Activated gamma-delta T cell treated with anti-CD3 and anti-CD28 coated beads, Interleukin-2, amount 50 U/mL, for 16 hours (primary cell): ENCODE measurements at places on chromosomes 5 and 9.

GRCh38 chr9:27398982-27399653, 102.2 kb upstream of the EQTN start:
- DNase-seq: no peak

DNA sequence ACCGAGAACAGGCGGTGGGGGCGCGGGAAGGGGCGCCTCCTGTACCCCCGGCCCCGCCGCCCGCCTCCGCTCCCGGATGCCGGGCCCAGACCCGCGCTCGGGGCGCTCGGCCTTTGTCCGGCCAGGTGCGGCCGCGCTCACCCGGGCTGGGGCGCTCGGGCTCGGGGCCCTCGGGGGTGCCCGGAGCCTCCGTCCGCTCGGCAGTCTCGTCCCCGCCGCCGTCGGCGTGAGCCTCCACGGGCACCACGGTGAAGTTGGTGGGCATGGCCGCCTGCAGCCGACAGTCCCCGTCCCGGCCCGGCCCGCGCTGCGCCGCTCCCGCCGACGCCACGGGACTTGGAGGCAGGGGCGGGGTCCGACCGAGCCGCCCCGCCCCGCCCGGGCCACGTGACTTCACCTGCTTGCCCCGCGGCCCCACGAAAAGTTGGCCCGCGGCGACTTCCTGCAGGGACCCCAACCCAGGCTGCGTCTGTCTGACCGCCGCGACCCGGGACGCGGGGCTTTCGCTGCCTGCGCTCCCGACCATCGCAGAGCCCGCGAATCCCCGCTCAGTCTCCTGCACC, at the start of gene SLC12A7:
Gene SLC12A7, minus strand, starts transcription at position 337 of the 563 bp plus-strand sequence. Its CDS starts 72 bp downstream, at position 265.
- DNase-seq: no peak

GRCh38 chr5:143176048-143176447, 227.4 kb downstream of the NR3C1 start:
- no peak for DNase-seq

- no peak for DNase-seq
These were observed 115.9 kb upstream of the GAS1 start for GRCh38 chr9:87063246-87063645.

GRCh38 chr5:32027717-32028458, 146.2 kb downstream of the GOLPH3 start:
- DNase-seq: no peak

- no peak for DNase-seq
These were observed 66.7 kb upstream of the PCA3 start for GRCh38 chr9:76697554-76697953.

GRCh38 chr9:27336126-27336525, 39.2 kb upstream of the EQTN start:
- DNase-seq: no peak

DNA sequence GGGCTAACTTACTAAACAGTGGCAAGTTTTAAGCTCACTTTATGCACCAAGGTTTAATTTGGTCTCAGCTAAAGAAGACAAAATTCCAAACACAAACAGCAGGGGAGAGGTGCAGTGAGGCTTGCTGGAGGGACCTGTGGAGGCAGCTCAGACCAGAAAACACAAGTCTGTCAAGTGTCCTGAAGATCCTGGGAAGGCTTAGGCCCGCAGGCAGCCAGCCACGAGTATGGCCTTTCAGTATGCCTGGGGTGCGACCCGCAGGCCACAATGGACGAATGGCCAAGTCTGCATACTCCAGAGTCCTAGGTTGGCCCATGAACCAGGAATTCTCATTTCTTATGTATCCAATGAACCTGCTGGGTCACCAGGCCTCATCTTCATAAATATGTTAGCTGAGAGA, 9.3 kb downstream of the CCNI2 start:
- DNase-seq: no peak

- no peak for DNase-seq
These were observed 131.7 kb downstream of the PAPPA start for GRCh38 chr9:116285320-116285719.

GRCh38 chr9:100170556-100170955, 71.5 kb downstream of the INVS start:
- DNase-seq: no peak

DNA sequence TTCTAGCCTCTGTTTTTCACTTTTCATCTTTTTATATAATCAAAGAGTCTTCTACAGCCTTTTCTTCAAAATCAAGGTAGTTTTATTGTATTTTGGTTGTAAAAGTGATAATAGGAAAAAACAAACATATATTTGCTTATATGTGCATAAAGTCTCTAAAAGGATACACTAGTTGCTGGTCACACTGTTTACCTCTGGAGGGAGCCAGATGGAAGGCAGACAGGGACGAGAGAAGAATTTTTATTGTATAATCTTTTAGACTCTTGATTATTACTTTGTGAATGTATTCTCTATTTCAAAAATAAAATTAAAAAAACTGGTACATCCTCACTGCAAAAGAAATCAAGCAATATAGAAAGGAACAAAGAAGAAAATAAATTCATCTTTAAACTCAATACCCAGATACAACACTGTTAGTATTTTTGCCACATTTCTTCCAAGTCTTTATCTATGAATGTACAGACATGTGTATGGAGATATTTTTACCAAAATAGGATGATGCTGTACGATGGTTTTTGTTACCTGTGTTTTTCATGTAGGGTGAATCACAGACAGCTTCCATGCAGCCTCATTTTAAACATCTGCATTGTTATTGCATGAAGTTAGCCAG, 6.1 kb upstream of the RNF183 start:
- no peak for DNase-seq

GRCh38 chr5:138533973-138534941, 8.8 kb downstream of the ETF1 start:
- no peak for DNase-seq

DNA sequence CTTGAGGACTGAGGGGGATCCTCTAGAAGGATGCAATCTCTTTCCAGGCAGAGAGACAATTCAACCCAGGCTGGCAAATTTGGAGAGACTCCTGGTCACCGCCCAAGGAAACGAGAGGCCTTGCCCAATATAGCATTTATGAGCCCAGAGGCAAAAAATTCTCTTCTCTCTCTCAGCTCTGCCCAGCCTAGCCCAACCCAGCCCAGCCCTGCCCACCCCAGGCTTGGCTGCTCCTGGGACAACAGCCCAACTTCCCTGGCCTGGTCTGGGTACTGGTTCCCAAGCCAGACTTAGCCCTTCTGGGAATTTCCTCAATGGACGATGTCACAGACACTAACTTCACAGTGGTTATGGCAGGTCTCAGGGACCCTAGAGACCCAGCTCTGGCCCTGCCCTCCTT, 116.5 kb downstream of the PSD2 start:
- no peak for DNase-seq

DNA sequence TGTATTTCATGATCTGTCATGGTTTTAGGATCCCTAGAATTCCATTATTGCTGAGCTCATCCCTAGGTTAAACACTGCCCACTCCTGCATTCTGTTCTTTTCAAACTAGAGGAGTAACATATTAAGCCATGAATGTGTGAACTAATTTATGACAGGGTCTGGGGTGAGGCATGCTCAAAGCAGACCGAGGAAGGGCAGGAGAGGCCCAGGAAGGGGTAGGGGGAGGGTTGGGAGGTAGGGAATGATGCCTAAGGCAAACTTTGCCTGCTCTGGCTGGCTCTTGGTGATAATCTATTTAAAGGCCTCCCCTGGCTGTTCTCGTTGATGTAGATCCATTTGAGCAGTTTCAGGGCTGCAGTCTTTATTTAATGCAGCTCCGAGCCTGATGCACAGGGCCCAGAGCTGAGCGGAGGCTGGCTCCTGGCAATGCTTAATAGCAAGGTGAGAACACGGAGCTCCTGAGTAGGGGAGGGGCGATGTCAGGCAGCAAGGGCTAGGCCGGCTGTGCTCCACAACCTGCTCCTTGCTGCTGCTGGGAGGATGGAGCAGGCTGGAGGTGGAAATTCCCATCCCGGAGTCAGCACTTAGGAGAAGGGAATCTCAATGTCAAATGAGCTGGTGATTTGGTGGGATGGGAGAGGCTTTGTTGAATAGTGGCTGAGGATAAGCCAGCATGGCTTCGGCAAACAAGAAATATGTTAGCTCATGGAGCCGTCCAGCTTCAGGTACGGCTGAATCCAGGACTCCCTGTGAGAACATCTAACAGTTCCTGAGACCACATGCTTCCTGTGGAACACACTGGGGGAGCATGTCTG, 73.2 kb upstream of the UNC5A start:
- no peak for DNase-seq

DNA sequence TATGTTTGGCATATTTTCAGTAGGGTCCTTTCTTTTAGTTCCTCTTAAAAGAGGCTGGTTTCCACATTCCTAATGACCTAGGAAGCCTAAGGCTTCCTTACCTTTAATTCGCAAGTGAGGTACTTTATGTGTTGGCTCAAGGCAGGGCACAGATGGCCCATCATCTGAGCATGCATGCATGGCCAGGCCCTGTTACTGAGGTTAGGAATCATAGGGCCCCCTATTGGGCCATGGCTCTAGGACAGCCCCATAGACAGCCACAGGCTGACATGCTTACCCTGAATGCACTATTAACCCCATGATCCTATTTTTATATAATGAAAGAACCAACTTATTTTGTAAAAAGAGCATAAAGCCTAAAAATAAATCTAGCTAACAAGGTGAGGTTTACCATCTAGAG, 271.4 kb downstream of the ELAVL2 start:
- DNase-seq: no peak

DNA sequence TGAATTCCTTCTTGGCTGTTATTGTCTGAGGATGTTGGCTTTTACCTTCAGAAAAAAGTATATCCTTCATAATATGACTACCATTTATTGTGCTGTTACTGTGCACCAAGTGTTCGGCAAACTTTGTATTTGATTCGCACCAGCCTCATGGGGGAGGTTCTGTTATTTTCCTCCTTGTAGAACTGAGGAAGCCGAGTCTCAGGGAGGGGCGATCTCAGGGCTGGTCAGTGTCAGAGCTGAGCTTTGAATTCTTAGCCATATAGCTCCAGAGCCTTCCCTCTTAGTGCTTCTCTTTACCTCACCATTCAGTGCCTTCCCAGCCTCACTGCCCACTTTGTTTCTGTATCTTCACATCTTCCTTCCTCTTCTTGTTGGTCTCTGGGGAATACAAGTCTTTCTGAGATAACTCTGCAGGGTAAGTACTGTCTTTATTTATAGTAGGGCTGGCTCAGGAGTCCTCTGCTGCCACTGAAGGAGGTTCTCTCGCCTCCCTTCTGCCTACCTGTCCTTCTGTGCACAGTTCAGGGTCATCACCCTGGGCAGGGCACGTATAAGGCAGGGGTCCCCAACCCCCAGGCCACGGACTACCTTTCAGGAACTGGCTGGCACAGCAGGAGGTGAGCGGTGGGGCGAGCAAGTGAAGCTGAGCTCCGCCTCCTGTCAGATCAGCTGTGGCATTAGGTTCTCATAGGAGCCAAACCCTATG, 48.4 kb downstream of the GALNT10 start:
- DNase-seq: no peak

GRCh38 chr9:130042406-130042884, 544 bp downstream of the FNBP1 start:
- DNase-seq: no peak

- DNase-seq: no peak
These were observed 235.8 kb downstream of the KCTD16 start for GRCh38 chr5:144406442-144406841.

DNA sequence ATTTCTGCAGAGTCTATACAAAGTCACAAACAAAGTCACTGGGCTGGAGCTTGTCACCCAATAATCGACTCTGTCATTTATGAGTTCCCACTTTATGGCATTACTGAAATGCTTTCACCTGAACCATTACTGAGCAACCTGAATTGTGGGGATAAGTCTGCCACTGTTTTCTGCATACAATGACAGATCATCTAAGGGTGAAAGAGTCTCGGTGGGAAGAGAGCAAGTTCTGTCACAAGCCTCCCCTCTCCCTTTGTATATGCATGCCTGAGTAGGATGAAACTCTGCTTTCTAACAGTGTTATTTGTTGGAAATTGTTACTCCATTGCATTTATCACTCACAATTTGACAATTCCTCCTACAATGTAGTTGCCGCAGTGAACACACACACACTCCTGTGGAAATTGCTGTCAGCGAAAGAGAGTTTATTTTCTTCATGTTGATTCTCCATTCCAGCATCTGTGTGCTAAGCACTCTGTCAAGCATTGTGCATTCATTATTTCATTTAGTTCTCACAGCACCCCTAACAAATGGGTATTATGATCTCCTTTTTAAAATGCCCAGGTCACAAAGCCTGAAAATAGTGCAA, 1732.4 kb upstream of the CDH6 start:
- DNase-seq: no peak

DNA sequence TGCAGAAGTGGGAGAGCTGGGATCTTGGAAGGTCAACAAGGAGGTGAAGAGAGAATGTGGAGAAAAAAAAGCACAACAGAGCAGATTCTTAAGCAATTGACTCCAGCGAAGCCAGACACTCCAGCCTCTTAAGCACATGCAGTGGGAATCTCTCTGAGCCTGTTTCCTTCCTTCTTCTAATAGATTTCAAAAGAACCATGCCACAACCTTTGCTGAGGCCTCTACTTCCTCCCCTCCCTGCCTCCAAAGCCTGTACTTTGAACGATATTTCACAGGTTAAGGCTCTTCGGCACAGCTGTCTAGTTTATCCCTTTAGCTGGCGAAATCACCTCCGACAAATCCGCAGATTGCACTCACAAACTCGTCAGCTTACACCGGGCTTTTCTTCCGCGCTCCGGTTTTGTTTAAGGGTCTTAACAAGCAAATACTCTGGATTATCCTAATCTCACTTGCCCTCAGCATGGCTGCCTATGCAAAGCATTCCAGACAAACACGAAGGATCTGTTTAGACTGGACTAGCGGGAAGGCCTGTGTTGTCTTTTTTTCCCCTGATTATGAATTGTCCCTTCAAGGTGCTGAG, 211.6 kb upstream of the PANK3 start:
- DNase-seq: no peak

DNA sequence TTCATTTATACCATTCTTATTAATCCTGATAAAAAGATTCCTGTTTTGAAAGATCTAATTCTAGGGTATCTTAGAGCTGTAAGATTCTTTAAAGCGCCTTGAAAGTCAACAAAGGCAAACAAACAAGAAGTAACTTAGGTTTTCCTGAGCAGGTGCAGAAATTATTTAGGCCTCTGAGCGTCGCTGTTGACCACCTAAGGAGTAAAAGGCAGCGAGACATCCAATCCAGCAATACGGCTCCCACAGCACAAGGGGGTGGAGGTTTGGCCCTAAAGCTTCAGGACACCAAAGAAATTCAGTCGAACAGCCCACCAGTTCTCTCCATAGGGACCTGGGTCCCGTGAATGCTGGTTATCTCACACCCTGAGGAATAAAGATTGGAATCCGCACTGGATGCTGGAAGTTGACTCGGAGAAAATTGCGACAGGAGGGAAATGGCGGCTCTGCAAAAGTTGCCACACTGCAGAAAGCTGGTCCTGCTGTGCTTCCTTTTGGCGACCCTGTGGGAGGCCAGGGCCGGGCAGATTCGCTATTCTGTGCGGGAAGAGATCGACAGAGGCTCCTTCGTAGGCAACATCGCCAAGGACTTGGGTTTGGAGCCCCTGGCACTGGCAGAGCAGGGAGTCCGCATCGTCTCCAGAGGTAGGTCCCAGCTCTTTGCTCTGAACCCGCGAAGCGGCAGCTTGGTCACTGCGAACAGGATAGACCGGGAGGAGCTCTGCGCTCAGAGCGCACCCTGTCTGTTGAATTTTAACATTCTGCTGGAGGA, at the start of gene PCDHGA2:
Gene PCDHGA2, plus strand, starts transcription at position 223 of the 769 bp plus-strand sequence.
- no peak for DNase-seq
